ENCODE measurements at places on chromosomes 7 and 10. TPM values are rescaled to one million over a fixed set of nuclear protein-coding genes. Genes with fewer than 3 reads are reported as not detected.

The VIPR2 gene
- total RNA-seq = 0.27 TPM

The KLF14 gene
- not detected for total RNA-seq

The OPN4 gene
- not detected for total RNA-seq

The GBX1 gene
- total RNA-seq = not detected

- no peak for DNase-seq
Observed at GRCh38 chr10:74179111-74179710, 28.2 kb downstream of the ADK start.

DNA sequence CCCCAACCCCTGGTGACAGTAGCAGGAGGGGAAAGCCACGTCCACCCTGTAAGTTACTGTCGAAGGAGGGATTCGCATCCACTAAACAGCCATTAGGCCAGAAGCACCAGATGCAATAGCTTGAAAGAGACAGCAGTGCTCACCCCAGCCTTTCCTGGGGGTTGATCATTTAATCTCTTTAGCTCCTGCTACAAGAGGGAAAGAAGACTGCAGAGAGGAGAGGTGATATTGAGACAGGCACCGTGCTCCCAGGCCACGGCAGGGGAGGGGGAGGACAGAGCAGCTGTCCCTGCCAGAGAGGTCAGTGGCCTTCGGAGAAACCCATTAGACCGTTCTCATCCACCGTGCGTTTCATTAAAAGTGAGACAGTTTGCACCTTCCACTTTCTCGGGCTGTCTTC lies 148.3 kb downstream of the CDH23 start:
- no peak for DNase-seq

DNA sequence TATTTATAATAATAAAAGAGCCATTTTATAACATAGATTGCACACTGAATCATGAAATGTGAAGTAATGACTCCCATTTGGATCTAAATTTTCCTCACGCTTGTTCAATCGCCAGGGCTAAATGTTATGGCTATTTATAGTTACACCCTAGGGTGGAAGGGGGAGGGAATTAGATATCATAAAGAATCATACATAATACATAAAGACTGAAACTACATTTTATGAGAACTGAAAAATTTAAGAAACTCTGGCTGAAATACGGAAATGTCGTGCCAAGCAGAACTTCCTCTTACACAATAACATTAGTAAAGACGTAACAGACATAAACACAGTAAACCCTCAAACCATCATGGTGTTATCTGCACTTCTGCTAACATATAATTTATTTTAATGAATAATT lies 327.5 kb upstream of the PHF14 start:
- no peak for DNase-seq

DNA sequence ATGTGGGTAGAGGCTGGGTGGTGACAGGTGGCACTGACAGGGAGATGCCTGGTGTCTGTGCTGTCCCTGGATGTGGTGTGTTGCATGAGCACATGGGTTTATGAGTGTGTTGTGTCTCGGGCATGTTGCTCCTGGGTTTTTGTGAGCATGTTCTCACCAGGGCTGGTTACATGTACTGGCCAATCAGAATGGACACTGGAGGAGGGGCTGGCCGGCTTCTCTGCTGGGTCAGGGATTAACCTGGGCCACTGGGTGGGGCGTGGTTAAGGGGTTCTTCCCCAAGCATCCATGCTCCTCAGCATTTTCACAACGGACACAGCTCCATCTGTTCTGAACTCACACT lies 20.8 kb upstream of the VOPP1 start:
- DNase-seq = no peak

GRCh38 chr7:95342642-95343307 lies 18.4 kb upstream of the PON1 start:
- DNase-seq = no peak

DNA sequence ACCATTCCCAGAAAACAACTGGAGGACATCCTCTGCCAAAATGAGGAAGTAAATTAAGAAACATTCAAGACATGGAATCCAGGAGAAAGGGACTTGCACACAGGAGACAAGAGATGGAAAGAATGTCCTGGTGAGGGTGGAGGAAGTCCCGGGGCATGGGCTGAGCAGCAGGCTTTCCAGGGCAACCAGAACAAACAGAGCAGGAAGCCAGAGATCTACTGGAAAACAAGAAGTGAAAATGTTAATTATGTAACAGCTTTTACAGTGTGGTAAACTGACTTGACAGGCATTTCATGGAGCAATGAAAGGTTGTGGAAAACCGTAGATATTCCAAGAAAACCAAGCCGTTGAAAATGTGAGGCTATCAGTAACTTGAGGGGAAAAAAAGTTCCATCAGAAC lies 55.2 kb upstream of the ZNF746 start:
- no peak for DNase-seq

DNA sequence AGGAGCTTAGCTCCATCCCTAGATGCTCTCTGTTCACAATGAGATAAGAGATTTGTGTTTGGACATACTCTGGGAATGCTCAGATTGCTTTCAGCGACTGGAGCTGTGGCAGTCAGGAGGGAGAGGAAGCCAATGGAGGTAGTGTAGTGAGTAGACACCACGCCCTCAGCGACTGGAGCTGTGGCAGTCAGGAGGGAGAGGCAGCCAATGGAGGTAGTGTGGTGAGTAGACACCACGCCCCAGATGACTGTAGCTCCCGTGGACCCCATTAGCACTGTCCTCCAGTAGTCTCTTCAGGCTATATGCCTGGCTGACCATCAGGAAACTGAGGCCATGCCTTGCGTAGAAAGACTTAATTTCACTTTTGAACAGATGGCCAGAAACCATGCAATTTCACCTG lies 1033.8 kb downstream of the NRG3 start:
- no peak for DNase-seq

GRCh38 chr7:22296265-22296566 lies 60.7 kb downstream of the RAPGEF5 start:
- DNase-seq = no peak

DNA sequence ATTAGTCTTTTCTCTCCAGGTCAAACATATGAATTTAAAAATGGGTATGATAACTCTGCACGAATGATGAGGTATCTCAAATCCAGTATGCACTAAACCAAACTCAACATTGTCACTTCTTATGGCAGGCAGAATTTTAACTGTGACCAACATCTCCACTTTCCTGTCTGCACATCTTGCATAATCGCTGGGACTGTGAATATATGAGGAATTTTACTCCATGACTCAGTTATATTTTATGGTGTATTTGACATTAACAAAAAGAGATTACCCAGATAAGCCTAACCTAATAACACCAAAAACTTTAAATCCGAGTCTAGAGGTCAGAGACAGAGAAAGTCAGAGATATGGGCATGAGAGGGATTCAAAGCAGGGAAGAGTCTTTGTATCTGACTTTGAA lies 454.5 kb upstream of the SEMA3D start:
- no peak for DNase-seq

- no peak for DNase-seq
Observed at GRCh38 chr10:127198307-127198706, 1.9 kb upstream of the INSYN2A start.

DNA sequence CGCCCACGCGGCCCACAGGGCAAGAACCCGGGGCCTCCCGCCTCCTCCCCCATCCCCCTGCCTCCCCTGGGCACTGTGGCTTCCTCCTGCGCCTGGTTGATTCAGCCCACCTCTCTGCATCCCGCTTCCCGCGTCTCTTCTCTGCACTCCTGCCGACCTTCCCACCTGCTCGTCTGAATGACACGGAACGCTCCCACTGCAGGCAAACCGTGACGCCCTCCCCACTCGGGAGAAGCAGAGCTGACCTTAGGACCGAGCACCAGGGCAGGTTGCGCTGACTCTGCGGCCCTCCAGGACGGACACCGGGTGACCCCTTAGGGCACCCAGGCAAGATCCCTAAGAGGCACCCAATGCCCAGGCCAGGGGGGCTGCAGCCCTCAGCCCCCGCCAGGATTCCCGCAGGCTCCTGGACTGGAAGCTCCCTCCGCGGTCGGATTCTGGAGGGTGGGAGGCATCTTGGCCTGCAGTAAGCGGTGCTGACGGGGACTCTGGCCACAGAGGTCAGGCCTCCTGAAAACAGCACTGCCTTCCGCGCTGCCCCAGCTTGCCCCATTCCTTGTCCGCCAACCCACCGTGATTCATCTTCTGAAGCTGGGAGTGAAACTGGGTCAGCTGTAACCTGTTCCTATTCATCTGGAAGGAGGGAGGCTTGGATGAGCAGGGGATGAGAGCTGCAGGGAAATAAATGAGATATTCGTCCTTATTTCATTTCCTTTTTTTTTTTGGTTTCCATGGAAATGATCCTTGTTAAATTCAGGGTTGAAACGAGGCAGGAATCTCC lies 990 bp downstream of the CALML3 start:
- DNase-seq = no peak

- DNase-seq = peak; percentile 76
Observed at GRCh38 chr7:16695621-16696237, 49.7 kb downstream of the BZW2 start.

All from hematopoietic multipotent progenitor cell (in vitro differentiated cells).